ENCODE measurements at places on chromosomes 7 and 10.

- DNase-seq = no peak
Observed at GRCh38 chr10:133419211-133419950, 5.0 kb downstream of the SPRN start.

GRCh38 chr7:105672801-105673200 lies 91.5 kb upstream of the EFCAB10 start:
- peak; percentile 88 for DNase-seq

DNA sequence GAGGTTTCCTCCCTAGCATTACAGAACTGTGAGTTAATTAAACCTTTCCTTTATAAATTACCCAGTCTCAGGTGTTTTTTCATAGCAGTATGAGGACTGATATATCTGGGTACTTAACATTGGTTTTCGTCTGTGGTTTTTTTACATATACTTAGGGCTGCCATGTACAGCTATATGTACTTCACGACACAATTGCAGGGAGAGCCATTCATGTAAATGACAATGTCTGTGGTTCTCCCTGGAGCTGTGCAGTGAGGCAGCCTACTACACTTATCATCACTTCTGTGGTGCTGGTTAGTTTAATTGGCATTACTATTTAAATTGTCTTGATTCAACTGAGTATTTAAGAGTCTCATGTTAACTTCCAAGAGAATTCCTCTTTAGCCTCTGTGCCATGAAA lies 40.7 kb downstream of the AVL9 start:
- DNase-seq = no peak

DNA sequence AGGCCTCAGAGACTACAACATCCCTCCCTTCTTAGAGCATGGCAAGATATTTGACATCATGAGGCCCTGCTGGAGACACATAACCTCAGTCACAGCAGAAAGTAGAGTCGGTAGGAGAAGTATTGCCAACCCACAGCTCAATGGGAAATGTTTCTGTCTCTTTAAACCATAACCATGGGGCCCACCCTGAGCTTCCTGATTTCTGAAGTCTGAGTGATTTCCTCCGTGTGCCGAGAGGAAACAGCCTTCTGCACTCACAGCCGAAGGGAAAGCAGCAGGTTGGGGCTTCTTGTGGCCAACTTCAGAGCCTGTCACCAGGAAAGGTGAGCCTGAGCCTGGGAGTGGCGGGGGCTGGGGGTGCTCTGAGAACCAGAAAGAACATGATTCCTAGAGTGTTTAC lies at the start of gene GIMAP1:
Gene GIMAP1 (plus strand): TSS at position 246 of the 400 bp plus-strand sequence. CDS start 2,435 bp downstream, outside the sequence.
- DNase-seq = no peak

GRCh38 chr10:126838316-126838715 lies 66.9 kb upstream of the DOCK1 start:
- DNase-seq = peak; percentile 37

GRCh38 chr10:23459308-23459939 lies 20.5 kb downstream of the OTUD1 start:
- DNase-seq = no peak

DNA sequence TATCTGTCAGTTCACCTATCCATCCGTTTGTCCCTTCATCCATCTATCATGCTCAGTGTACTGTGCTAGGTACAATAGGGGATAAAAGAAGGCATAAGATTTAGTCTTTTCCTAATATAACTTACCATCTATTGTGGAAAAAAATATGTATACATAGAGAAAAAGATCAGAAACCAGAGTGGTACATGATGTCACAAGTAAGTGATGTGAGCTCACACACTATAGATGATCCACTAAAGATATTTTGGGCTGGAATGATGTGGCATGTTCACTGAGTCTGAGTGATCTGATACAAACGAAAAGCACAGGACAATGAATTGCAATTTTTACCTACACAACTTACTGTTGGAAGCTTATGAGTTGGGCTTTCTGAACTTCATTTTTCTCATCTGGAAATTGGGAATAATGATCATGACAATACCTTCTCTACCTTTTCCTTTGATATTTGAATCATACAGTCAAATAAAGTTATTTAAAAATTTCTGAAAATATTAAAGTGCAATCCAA lies 2.7 kb upstream of the TFAM start:
- DNase-seq = no peak

DNA sequence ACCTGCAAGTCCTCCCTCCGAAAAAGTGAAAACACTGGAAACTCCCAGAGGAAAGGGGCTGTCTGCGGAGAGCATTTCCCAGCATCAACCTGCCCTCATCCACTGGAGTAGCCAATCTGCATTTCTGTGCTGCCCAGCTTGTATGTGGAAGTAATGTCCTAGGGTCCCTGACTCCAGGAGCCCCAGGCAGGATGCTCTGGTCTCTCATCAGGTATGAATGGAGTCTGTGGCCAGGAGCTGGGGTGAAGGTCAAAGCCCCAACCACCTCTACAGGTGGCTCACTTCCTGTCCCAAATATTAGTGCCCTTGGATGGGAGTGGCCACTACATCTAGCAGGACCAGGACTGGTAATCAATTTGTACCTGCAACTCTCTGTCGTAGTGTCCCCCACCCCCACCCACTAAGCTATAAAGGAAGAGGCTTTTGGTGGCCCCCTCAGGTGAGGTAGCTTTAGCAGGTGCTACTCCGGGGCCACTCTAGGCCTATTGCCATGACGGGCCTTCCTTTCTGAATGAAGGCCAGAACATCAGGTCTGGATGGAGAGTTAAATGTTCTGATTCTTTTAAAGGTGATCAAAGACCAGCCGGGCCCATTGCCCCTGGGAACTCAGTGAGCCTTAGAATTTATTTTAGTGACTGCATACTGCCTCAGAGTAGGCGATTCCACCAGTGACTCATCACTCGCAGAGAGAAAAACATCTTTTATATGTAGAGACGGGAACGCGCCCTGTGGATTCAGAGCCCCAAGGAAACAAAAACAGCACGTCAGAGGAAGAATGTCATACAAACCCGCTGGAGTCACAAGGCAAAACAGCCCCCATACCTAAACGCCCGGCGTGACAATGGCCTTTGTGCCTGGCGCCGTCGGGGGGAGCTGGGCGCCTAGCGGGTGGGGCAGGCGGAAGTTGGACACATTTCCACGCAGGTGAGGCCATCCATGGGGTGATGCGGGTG lies 13.0 kb downstream of the EN2 start:
- DNase-seq = no peak

DNA sequence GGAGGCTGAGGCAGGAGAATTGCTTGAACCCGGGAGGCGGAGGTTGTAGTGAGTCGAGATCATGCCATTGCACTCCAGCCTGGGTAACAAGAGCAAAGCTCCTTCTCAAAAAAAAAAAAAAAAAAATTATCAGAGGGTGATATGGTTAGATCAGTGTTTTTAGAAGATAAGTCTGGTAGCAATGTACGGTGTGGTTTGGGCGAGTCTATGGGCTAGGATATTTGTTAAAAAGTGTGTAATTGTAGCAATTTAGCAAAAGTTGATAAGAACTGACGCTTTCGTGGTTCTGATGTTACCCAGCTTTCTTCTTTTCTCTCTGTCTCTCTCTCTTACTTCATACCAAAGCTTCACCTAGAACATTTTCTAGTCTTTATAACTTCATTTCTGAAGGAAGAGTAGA lies 6.9 kb upstream of the CYP51A1 start:
- no peak for DNase-seq

- peak; percentile 14 for DNase-seq
Observed at GRCh38 chr7:2495418-2496299, 19.5 kb upstream of the GRIFIN start.

GRCh38 chr10:93580828-93581227 lies 14.4 kb downstream of the FFAR4 start:
- DNase-seq = no peak

- no peak for DNase-seq
Observed at GRCh38 chr7:15313361-15313760, 248.5 kb downstream of the AGMO start.

All from NCI-H1105 (cell line).